ENCODE measurements at places on chromosomes 13 and 19.

DNA sequence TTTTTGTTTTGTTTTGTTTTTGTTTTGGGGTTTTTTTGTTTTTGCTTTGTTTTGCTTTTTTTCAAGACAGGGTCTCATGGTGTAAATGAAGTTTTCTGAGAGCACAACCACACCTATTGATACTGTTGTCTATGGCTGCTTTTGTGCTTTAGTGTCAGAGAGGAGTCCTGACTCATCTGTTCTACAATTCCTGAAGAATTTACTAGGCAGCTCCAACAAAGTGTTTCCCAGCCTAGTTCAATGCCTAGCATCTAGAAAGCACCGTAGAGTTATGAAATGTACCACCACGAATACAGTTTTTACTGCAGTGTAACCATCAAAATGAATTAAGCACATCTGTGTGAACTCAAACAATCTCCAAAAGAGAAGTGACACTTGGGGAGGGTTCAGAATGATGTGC, 21.2 kb downstream of the SAFB start:
- no peak for DNase-seq

DNA sequence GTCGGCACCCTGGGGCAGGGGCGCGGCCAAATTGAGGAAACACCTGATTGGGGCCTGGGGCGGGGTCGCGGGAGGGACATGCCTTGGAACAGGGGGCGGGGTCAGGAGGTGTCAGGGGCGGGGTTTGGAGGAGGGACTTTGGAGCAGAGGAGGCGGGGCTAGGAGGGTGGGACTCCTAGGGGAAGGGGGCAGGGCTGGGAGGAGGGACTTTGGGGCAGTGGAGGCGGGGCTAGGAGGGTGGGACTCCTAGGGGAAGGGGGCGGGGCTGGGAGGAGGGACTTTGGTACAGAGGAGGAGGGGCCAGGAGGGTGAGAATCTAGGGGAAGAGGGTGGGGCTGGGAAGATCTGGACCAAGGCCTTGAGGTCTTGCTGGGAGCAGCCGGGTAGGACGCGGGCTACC, 21.9 kb downstream of the GRIN2D start:
- DNase-seq: peak; percentile 67

DNA sequence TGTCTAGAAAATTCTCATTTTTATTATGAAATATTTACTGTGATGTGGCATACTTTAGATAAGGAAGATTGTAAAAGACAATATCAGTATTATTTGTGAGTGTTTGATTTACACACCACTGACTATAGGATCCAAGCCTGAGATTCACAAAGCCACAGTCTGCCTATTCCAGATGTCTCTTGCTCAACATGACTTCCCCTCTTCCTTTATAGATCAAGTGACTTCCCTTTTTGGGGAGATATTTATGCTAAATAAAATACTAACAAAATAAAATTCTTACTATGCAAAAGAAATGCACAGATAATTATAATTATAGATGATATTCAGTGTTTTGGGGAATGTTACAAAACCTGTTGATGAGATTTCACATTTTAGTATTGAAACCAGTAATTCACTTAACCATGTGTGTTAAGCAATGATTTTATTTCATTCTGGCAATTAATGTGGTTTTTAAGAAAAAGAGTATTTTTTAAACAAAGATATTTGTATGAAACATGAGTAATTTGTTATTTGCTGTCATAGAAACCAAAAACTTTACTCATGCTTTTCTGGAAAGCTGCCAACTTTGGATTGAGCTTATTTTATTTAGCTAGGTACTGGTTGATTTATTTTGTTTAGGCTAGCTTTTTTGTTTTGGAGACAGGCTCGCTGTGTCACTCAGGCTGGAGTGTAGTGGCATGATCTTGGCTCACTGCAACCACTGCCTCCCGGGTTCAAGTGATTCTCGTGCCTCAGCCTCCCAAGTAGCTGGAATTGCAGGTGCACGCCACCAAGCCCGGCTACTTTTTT, 13.7 kb upstream of the GPR183 start:
- no peak for DNase-seq

- no peak for DNase-seq
These were observed 11.3 kb upstream of the RNASEH2B start for GRCh38 chr13:50898338-50898737.

GRCh38 chr19:6608940-6609339, 18.0 kb upstream of the CD70 start:
- no peak for DNase-seq

DNA sequence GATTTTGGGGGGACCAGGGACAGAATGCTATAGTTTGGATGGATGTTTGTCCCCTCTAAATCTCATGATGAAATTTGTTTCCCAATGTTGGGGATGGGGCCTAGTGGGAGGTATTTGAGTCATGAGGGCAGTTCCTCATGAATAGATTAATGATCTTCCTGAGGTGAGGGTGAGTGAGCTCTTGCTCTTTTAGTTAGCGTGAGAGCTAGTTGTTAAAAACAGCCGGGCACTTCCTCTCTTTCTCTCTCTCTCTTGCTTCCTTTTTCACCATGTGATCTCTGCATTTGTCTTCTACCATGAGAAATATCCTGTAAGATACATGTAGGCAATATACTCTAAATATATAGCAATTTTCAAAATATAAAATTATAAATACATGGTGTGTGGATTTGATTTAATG, 290.8 kb upstream of the PCDH9 start:
- no peak for DNase-seq

GRCh38 chr19:38990949-38991697, 15.6 kb upstream of the FBXO17 start:
- no peak for DNase-seq

DNA sequence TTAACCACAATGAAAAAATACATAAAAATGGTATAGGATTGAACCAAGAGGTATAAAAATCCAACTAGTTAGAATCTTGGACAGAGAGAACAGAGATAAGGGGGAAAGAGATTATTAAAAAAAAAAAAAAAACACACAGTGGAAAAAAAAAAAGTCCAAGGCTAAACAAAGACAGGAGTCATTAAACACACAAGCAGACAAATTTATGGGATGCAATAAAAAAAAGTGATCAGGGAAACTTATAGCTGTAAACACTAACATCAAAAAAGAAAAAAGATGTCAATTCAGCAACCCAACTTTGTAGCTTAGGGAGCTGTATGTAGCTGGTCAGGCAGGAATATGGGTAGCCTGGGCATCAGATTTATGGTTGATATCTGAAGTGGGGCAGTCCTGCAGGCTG, 129.0 kb downstream of the DNAJC3 start:
- DNase-seq: no peak

DNA sequence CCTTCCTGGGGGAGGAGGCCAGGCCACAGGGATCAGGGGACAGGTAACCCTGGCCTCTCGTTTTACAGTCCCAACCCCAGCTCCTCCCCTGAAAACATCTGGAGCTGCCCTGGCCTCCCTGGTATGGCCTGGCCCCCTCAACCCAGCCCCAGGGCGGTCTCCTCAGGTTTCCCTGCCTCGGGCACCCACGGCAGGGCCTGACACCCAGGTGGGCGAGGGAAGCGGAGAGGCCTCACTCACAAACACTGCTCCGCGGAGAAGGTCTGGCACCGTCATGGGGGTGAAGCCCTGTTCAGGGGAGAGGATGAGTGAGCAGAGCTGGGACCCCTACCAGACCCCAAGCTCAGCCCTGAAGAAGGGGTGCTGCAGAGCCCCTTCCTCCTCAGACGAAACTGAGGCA, 6.5 kb upstream of the CCER2 start:
- DNase-seq: no peak

DNA sequence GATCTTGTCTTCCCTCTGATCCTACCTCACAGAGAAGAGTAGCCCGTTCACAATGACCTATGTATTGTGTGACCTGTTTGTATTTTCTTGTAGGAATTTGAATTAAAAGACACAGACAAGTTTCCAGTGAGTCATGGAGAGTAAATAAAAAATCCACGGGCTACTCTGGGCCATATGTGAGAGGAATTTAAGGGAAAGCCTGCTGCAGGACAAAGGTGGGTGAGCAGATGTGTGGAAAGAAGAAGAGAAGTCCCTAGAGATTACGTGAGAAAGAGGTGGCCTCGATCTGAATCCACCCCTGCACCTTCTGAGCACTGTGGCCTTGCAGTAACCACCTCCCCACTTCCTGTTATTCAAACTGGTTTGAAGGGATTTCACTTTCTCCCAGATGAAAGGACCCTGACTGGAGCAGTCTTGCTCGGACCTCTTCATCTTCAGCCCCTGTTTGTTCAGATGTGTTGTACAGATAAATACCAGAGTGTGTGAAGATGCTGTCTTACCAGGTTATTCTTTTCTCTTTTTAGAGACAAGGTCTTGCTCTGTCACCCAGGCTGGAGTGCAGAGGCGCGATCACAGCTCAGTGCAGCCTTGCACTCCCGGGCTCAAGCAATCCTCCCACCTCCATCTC, 205.4 kb downstream of the PDS5B start:
- DNase-seq: no peak

DNA sequence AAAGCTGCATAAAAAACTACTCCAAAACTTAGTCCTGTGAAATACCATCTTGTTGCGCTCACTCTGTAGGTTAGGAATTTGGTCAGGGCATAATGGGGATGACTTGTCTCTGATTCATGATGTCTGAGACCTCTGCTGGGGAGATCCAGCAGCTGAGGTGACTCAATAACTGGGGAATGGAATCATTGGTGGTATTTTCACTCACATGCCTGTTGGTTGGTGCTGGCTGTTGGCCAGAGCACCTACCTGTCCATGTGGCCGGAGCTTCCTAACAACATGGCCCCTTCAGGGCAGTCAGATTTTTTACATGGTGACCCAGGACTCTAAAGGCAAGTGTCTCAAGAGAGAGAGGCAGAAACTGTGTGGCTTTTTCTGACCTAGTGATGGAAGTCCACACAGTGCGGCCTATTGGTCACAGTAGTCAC, 7.4 kb upstream of the ESD start:
- no peak for DNase-seq

DNA sequence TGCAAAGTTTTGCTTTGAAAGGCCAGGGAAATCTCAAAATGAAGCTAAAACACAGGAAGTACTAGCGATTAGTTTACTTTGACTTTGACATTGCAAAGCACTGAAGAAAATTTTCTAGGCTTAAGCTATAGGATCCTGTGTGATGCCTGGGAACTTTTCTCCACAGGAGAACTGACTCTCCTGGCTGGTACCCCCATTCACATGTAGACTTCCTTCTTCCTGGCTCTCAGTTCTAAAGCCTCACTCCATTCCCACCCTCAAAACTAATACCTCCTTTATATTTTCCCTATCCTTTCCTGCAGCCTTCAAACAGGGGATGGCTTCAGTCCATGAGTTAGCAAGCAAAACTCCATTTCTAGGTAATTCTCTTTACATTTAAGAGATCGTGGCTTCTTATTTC, 189.5 kb downstream of the SLITRK1 start:
- no peak for DNase-seq

GRCh38 chr13:94731028-94731427, 18.7 kb upstream of the SOX21 start:
- no peak for DNase-seq

- no peak for DNase-seq
These were observed 6.9 kb downstream of the TBXA2R start for GRCh38 chr19:3599776-3600187.

- no peak for DNase-seq
These were observed 23.5 kb downstream of the ZNF180 start for GRCh38 chr19:44476559-44477408.

GRCh38 chr13:102901615-102902305, 55.9 kb downstream of the ERCC5 start:
- DNase-seq: no peak

GRCh38 chr13:104875038-104875754, 1660.3 kb downstream of the EFNB2 start:
- no peak for DNase-seq

GRCh38 chr13:75132701-75133695, 349.0 kb downstream of the TBC1D4 start:
- DNase-seq: no peak

DNA sequence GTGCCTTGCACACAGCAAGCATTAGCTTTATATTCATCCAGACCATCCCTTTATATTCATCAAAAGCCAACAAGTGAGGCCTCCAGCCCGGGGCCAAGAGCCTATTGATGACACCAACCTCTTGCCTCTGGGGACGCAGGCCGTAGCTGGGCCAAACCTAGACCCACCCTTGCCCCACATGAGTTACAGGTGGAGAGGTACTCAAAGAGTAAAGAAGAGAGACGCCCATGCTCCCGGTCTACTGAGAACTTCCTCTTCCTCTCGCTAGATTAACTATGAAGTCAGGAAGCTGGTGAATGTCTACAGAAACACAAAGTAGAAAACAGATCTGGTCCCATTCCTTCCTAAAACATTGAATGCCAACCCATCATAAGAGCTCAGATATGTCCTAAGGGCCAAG, 3.8 kb upstream of the MLNR start:
- DNase-seq: no peak

GRCh38 chr13:30712536-30713532, 22.5 kb upstream of the ALOX5AP start:
- DNase-seq: no peak

DNA sequence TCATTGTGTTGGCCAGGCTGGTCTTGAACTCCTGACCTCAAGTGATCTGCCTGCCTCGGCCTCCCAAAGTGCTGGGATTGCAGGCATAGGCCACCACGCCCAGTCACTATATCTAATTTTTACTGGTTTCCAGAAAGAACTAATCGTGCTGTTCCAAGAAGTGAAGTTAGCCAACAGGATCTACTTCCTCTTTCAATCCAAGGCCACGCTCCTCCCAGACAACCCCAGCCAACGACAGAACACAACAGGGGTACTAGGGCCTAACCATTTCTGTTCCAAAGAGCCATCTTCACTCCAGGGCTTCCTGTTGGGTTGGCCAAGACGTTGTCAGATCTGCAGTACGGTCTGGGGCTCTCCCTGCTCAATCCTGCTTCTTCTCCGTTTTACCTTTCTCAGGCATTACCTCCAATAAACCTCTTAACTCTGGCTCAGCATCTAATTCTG, 7.0 kb upstream of the LSM14A start:
- no peak for DNase-seq

DNA sequence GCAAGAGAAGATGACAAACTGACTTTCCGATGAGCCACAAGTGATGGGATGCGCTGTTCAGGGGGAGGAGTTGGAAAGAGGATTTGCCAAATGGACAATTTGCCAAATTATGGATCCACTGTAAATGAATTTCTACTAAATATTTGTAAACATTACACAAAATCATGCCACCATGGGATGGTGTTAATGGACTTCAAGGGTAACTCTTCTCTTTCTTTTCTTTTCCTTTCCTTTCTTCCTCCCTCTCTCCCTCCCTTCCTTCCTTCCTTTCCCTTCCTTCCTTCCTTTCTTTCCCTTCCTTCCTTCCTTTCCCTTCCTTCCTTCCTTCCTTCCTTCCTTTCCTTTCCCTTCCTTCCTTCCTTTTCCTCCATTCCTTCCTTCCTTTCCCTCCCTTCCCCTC, 76.0 kb upstream of the PEG3 start:
- DNase-seq: no peak

GRCh38 chr19:1094978-1095701, at the start of gene POLR2E:
POLR2E (minus strand) TSS chr19:1095375; CDS start chr19:1095315, 60 bp downstream.
- peak; percentile 98 for DNase-seq

Measured in stimulated activated CD4-positive, alpha-beta T cell treated with anti-CD3 and anti-CD28 coated beads, Interleukin-4, amount 100 ng/mL, for 1 hour (primary cell).